B cell (primary cell): ENCODE measurements at places on chromosomes 6 and 20.
A peak's percentile ranks its signal among the peaks of the same experiment; 100 is the strongest.

DNA sequence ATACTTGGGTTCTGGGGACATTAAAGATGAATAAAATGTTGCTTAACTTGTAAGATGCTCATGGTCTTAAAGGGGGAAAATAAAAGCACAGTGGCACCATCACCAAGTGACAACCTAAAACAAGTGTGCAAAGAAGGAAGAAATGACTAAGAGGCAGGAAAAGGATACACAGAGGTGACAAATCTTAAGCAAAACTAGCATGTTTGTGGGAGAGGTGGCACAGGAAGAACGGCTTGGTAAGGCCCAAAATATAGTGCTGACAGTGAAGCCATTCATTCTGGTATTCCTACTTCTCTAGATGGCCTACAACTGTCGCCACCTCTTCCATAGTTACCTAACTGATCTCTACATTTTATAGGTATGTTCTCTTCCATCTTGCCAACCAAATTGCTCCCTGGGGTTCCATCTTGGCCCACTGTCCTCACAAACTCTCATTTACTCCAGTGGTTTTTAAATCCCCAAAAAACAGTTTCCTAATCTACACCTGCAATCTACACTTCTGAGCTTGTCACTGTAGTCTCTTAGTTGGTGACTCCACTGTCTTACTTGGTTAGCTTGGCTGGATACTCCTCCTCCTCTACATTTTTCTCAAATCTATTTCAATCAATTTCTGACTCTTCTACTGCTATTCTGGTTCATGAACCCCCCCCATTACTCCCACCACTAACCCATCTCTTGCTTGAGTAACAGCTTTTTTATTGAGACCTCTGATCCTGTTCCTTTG is 33.5 kb downstream of the FAM8A1 start:
- no peak overlapping the region for H3K27ac ChIP-seq
- H3K4me1 ChIP-seq: peaks cover 14% of the 10 kb centered on the region
- no peaks in the 10 kb centered on the region for H3K27me3 ChIP-seq
- H3K4me3 ChIP-seq: no peak overlapping the region

- no peak overlapping the region for H3K27ac ChIP-seq
- H3K27me3 ChIP-seq: no peaks in the 10 kb centered on the region
- DNase-seq: no peak
- no peaks in the 10 kb centered on the region for H3K4me1 ChIP-seq
- H3K36me3 ChIP-seq: no peaks in the 10 kb centered on the region
Measured at GRCh38 chr6:119627908-119628669, 278.5 kb upstream of the MAN1A1 start.

GRCh38 chr20:62578294-62578897 is 63.9 kb upstream of the SLCO4A1 start:
- DNase-seq: peak; percentile 22
- H3K4me1 ChIP-seq: no peaks in the 10 kb centered on the region
- no peaks in the 10 kb centered on the region for H3K27me3 ChIP-seq

- no peak overlapping the region for H3K4me3 ChIP-seq
- DNase-seq: no peak
- no peak overlapping the region for H3K27ac ChIP-seq
- no peaks in the 10 kb centered on the region for H3K27me3 ChIP-seq
Measured at GRCh38 chr20:25020345-25020744, 27.8 kb upstream of the APMAP start.

DNA sequence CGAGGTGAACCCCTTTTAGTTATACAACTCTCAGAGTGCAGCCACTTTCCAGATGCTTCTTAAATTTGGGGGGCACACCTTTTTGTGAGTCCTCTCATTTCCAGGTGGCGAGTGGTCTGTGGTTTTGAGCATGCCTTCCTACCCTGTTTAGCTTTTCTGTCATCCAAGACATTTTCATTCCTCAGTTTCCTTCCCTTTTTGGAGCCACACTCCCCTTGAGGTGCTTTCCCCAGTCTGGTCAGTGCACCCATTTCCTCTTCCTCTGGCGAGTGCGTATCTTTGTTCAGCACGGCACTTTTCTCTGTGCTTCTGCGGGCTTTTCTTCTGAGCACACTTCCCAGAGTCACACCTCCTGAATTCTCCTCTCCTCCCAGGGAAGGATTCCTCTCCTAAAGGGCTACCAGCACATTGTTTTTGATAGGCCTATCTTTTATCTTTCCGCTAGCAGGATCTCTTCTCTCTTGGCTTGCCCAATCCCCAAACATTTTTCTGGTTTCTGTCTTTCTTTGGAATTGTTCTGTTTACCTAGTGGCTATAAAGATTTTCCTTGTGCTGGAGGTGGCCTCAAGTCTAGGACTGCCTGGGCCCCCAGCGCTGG is 1.4 kb downstream of the PHF20 start:
- peak overlapping the region; percentile 99 for H3K27ac ChIP-seq
- H3K4me1 ChIP-seq: peaks cover 74% of the 10 kb centered on the region

GRCh38 chr6:168060521-168060931 is 18.5 kb downstream of the FRMD1 start:
- no peaks in the 10 kb centered on the region for H3K4me1 ChIP-seq
- H3K27ac ChIP-seq: no peak overlapping the region
- no peaks in the 10 kb centered on the region for H3K27me3 ChIP-seq
- H3K4me3 ChIP-seq: no peak overlapping the region
- no peak for DNase-seq
- H3K36me3 ChIP-seq: no peaks in the 10 kb centered on the region

DNA sequence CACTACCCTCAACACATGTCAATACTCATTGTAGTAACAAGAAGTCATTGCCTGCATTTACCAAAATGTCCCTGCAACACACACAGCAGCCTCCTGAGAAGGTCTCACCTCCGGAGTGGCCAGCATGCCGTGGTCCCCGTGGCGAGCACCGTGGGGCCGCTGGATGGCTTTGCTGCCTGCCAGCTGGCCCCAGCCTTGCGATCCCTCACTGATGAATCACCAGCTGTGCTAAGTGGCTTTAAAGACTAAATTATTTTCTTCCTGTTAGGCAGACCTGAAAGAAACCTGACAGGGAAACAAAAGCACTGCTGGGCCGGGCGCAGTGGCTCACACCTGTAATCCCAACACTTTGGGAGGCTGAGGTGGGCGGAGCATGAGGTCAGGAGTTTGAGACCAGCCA is 306.7 kb downstream of the CDH4 start:
- H3K4me1 ChIP-seq: no peaks in the 10 kb centered on the region
- no peaks in the 10 kb centered on the region for H3K27me3 ChIP-seq
- no peak for DNase-seq
- no peak overlapping the region for H3K27ac ChIP-seq

- no peak overlapping the region for H3K4me3 ChIP-seq
- no peaks in the 10 kb centered on the region for H3K4me1 ChIP-seq
- DNase-seq: no peak
- H3K36me3 ChIP-seq: no peaks in the 10 kb centered on the region
- H3K27me3 ChIP-seq: peaks cover 9% of the 10 kb centered on the region
- H3K27ac ChIP-seq: no peak overlapping the region
Measured at GRCh38 chr6:17096652-17097051, 5.2 kb upstream of the STMND1 start.

DNA sequence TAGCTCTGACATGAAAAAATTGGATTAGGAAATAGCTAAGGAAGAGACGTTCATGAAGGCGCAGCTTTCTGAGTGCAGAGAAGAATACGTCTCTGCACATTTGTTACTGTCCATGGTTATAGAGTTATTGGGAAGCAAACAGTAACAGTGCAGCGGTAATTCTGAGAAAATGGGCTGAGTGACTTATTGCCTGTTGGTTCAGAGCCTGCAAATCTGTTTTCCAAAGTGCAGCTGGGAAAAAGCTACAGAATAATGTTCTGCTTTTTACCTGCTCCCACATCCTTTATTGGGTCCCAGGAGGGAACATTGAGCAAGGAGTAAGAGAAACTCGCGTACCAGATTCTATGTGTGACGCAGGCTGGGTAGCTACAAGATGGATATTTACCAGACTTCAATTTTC is 160.2 kb downstream of the BTBD3 start:
- peaks cover 9% of the 10 kb centered on the region for H3K4me1 ChIP-seq
- no peak for DNase-seq
- no peaks in the 10 kb centered on the region for H3K27me3 ChIP-seq
- H3K4me3 ChIP-seq: no peak overlapping the region
- no peaks in the 10 kb centered on the region for H3K36me3 ChIP-seq
- no peak overlapping the region for H3K27ac ChIP-seq

GRCh38 chr6:107495196-107495643 is 5.3 kb downstream of the SOBP start:
- H3K4me3 ChIP-seq: no peak overlapping the region
- no peak overlapping the region for H3K27ac ChIP-seq
- H3K4me1 ChIP-seq: peaks cover 15% of the 10 kb centered on the region

DNA sequence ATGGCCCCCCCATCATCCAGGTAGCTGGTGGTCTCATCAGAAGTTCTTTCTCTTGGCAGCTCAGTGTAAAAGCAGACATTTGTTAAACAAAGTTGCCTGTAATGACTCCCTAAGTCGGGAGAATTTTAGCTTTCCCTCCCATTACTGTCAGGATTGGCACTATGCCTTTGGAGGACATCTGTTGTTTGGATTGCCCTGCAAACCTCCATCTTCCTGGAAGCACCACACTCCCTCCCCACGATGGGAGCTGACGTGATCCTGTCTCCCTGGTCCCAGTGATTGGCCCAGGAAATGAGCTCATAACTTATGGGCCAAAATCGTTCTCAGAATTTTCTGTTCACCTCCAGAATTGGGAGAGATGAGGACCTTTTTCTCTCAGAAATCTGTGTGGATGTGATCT is 42.6 kb upstream of the CNR1 start:
- no peak overlapping the region for H3K27ac ChIP-seq
- no peaks in the 10 kb centered on the region for H3K36me3 ChIP-seq
- H3K27me3 ChIP-seq: no peaks in the 10 kb centered on the region
- no peak for DNase-seq

DNA sequence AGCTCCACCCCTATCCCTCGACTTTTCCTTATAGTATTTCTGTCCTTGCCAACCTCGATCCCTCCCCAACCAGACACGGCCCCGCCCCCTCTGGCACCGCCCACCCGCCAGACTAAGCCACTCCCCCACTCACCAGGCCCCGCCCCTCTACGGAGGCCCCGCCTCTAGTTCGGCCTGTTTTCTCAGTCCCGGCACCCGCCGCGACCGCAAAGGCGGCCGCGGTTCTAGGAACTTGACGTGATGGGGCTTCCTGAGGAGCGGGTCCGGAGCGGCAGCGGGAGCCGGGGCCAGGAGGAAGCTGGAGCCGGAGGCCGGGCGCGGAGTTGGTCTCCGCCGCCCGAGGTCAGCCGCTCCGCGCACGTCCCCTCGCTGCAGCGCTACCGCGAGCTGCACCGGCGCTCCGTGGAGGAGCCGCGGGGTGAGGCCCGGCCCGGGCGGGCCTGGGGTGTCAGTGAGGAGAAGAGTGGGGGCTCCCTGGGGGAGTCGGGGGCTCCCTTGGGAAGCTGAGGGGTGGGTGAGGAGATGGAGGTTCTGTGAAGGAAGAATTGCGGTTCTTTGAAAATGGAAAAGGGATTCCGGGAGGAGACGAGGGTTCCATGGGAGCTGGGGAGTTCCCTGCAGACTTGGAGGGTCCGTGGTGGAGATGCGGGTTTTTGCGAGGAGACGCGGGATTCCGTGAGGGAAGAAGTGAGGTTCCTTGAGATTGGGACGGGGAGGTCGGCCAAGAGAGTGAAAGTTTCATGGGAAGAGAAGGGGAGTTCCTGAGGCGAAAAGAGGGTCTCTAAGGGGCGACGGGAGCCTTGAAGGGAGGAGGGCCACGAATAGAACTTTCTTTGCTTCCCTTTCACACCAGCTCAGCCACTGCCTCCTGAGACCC is at the start of gene ACSS2:
ACSS2 (plus strand) TSS at position 207 of the 877 bp plus-strand sequence; CDS start at position 241, 34 bp downstream.
- H3K4me1 ChIP-seq: peaks cover 35% of the 10 kb centered on the region
- peak within 1 kb of the TSS; percentile 56 for H3K27ac ChIP-seq
- peak; percentile 94 for DNase-seq
- no peaks in the 10 kb centered on the region for H3K36me3 ChIP-seq

GRCh38 chr6:56746767-56747504 is 104.2 kb upstream of the DST start:
- no peak for DNase-seq
- no peaks in the 10 kb centered on the region for H3K36me3 ChIP-seq
- no peaks in the 10 kb centered on the region for H3K4me1 ChIP-seq
- no peaks in the 10 kb centered on the region for H3K27me3 ChIP-seq
- no peak overlapping the region for H3K27ac ChIP-seq

- no peak overlapping the region for H3K27ac ChIP-seq
- H3K4me1 ChIP-seq: no peaks in the 10 kb centered on the region
- H3K4me3 ChIP-seq: no peak overlapping the region
- DNase-seq: no peak
Measured at GRCh38 chr6:109284675-109285074, 97.6 kb downstream of the CD164 start.

GRCh38 chr6:33761922-33762629 is 15.4 kb upstream of the IP6K3 start:
- H3K27me3 ChIP-seq: no peaks in the 10 kb centered on the region
- no peaks in the 10 kb centered on the region for H3K4me1 ChIP-seq
- no peak overlapping the region for H3K4me3 ChIP-seq
- no peak overlapping the region for H3K27ac ChIP-seq

GRCh38 chr20:24048024-24048611 is 59.5 kb upstream of the GGTLC1 start:
- no peaks in the 10 kb centered on the region for H3K36me3 ChIP-seq
- no peak overlapping the region for H3K4me3 ChIP-seq
- H3K4me1 ChIP-seq: no peaks in the 10 kb centered on the region
- H3K27me3 ChIP-seq: no peaks in the 10 kb centered on the region

GRCh38 chr6:29968905-29969304 is 26.6 kb downstream of the HLA-A start:
- no peak overlapping the region for H3K27ac ChIP-seq
- DNase-seq: no peak
- H3K27me3 ChIP-seq: no peaks in the 10 kb centered on the region
- no peak overlapping the region for H3K4me3 ChIP-seq
- H3K4me1 ChIP-seq: peaks cover 25% of the 10 kb centered on the region
- H3K36me3 ChIP-seq: no peaks in the 10 kb centered on the region

- H3K27me3 ChIP-seq: no peaks in the 10 kb centered on the region
- no peak overlapping the region for H3K27ac ChIP-seq
Measured at GRCh38 chr6:167995302-167995701, 2.2 kb upstream of the KIF25 start.

DNA sequence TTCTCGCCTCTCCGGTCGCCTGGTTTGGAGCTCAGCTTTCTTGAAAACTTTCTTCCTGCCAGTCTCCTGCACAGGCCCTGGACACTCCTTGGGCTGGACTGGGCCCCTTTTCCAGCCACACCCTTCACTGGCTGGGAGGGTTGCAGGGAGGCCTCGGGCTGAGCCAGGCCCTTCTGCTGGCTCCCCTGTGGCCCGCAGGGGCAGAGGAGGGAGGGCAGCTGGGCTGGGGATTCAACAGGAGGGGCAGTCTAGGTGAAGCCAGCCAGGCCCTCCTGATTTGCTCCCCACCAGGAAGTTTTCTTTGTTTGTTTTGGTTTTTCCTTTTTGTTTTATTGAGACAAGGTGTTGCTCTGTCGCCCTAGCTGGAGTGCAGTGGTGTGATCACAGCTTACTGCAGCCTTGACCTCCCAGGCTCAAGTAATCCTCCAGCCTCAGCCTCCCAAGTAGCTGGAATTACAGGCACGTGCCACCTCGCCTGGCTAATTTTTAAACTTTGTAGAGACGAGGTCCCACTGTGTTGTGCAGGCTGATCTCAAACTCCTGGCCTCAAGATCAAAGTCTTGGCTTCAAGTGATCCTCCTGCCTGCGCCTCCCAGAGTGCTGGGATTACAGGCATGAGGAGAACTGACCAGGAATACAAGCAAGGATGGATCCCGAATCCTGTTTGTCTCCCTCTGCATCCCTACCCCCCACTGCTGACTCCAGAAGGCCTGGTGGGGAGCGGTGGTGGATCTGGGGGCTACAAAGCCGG is 23.5 kb upstream of the CDH22 start:
- H3K4me1 ChIP-seq: no peaks in the 10 kb centered on the region
- H3K27me3 ChIP-seq: peaks cover 3% of the 10 kb centered on the region
- H3K36me3 ChIP-seq: no peaks in the 10 kb centered on the region
- H3K4me3 ChIP-seq: no peak overlapping the region
- DNase-seq: no peak
- H3K27ac ChIP-seq: no peak overlapping the region

GRCh38 chr20:47318586-47319516 is 37.6 kb downstream of the ZMYND8 start:
- H3K27ac ChIP-seq: peak overlapping the region; percentile 65
- DNase-seq: no peak
- H3K4me3 ChIP-seq: no peak overlapping the region
- H3K27me3 ChIP-seq: no peaks in the 10 kb centered on the region
- H3K4me1 ChIP-seq: peaks cover 34% of the 10 kb centered on the region
